ENCODE measurements at places on chromosomes 6 and 20.

DNA sequence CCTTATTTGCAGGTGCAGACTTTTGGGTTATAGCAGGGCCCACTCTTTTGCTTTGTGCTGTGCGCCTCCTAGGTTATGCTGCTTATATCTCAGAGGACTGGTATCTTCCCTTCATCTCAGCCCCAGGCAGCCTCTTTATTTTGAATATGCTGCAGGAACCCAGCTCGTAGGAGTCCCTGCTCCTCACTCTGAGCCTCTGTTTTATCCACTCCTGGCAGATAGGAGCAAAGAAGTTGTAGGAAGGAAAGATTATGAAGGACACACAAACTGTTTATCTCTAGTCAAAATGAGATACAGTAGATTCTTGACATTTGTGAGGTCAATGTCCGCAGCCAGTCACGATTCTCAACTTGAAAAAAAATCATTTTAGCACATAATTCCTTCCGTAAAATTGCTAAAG is 15.6 kb downstream of the L3MBTL3 start:
- DNase-seq = no peak

DNA sequence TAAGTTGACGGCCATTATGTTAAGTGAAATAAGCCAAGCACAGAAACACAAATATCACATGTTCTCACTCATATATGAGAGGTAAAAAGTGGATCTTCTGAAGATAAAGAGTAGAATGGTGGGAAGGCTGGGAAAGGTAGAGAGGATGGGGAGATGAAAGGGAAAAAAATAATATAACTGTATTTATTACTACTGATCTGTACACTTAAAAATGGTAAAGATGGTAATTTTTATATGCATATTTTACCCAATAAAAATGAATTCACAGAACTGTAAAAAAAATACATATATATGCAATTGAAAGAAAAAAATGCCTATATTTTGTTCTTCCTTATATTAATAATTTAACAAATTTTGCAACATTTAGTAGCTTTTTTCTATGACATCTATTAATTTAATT is 694.4 kb upstream of the MARCKS start:
- DNase-seq = no peak

DNA sequence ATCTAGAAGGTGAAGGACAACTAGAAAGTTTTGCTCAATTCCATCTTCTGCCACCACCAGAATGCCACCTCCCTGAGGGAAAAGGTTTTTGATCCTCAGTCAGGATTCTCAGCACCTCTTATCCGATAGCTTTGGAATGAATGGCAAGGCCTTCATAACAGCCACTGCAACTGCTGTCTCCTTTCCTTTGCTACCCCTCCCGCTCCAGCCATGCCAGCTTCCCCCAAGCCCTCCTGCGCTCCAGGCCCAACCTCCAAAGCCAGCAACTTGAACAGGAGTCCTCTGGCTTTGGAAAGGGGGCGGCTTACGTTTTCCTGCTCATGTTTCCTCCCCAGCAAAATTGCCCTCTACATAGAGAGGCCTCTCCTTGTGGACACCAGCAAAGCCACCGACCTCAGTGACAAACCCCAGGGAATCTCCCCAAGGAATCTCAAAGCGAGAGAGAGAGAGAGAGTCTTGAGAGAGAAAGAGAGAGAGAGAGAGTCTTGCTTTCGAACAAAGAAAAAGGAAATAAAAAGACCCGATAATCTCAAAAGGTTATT is 420 bp upstream of the BTN2A1 start:
- DNase-seq = no peak

GRCh38 chr6:20211941-20212391 is 303 bp downstream of the MBOAT1 start:
- DNase-seq = peak; percentile 47

- no peak for DNase-seq
These were observed 61.6 kb downstream of the PHACTR2 start for GRCh38 chr6:143739341-143739851.

DNA sequence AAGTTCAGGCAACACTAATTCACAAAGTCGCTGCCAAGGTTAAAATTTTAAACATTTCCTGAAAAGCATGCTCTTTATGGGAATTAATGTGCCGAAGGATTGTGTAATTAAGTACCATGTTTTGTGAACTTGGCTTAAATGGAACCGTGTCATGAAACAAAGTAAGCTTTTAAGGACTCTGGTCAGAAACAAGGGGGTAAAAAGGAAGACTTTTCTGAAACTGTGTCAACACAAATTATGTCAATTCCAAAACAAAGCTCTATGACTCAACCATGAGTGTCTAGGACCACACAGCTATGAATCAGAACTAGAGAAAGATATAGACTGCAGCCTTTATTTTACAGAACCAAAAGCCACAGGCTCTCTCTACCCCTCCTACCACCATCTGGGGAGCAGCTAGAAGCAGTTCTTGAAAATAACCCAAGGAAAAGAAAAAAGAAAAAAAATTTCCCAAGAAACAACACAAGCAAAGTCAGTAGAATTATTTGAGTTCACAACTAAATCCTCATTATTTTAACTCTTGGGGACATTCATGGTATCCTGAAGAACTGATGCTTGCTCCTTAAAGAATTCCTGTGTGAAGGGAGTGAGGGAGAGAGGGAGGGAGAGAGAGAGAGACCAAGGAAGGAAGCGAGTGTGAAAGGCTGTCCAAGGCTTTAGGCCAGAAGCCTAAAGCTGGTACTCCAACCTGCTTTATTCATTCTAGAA is 81.9 kb downstream of the ZMYND8 start:
- peak; percentile 95 for DNase-seq

DNA sequence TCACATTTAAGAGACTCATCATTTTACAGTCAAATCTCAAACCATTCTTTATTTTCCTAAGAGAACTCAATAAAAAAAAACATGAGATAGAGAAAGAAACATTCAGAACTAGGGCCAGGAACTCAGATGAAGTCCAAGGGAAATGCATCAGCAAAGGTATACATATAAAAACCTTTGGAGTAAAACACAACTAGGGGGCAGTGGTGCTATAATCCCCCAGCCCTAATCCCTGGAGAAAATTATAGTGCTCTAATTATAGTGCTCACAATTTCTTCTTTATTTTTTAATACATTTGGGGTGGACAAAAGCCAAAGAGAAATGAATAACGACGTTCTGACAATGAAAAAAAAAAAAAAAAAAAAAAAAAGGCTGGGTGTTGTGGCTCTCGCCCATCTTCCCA is 100.6 kb upstream of the EMILIN3 start:
- DNase-seq = no peak

DNA sequence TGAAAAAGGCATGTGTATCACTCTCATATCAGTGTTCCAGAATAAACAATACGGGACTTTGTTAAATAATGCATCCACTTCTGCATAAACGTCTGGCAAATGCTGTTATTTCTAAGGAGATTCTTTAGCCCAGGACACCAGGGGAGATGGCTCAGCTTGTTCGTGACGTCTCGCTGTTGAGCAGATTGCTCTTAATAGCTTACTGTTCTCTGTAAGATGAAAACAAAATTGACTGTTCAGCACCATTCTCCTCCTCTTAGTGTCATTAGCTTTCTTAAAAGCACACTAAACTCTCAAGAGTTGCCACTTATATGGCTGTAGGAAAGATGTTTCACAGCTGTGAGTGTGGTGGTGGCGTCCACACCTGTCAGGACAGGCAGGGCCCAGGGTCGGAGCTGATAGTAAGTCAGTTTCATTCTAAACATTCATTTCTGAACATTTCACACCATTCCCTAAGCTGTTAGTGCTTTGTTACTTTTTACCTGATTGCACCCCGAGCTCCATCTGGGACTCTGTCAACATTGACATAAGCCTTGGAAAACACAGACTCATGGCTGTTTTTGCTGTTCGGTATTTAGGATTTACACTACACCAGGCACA is 132.1 kb downstream of the ZDHHC14 start:
- DNase-seq = no peak

DNA sequence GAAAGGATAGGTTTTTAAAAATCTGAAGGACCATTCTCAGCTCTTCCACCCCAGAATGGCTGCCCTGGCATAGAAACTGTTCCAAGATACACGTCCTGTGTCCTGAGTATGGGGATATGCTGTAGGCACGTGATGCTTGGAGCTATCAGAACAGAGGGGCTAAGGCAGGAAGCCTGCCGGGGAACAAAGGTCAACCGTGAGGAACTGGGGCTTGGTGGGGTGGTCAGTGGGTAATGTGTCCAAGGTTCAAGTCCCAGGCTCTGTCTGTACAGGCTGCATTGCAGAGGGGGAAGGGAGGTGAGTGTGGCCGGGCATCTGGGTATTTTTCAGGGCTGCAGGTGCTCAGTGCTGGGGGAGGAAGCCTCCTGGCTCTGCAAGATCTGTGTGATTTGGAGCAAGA is 479.6 kb upstream of the CHD6 start:
- no peak for DNase-seq

DNA sequence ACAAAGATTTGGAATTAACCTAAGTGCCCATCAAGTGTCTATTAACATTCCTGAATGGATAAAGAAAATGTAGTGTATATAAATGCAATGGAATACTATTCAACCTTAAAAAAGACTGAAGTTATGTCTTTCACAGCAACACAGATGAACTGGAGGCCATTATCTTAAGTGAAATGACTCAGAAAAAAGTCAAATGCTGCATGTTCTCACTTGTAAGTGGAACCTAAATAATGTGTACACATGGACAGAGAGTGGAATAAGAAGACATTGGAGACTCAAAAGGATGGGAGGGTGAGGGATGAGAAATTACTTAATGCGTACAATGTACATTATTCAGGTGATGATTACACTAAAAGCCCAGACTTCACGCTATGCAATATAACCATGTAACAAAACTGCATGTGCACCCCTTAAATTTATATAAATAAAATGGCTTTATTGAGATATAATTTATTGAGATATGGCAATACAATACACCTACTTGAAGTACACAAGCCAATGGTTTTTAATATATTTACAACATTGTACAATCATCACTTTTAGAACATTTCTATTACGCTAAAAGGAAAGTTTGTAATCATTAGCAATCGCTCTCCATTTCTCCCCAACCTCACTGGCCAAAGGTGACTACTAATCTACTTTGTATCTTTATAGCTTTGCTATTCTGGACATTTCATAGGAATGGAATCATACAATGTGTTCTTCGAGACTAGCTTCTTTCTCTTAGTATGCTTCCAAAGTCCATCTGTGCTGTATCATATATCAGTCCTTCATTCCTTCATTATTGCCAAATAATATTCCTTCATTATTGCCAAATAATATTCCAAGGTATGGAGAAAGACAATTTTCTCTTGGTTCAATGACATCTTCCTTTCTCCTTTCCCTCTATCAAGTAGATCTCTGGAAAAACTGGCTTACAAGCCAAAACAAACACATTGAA is 5.8 kb downstream of the STX7 start:
- no peak for DNase-seq

GRCh38 chr20:58407966-58408557 is 19.0 kb downstream of the VAPB start:
- no peak for DNase-seq

- DNase-seq = no peak
These were observed 133.6 kb downstream of the DOK5 start for GRCh38 chr20:54608943-54609342.

DNA sequence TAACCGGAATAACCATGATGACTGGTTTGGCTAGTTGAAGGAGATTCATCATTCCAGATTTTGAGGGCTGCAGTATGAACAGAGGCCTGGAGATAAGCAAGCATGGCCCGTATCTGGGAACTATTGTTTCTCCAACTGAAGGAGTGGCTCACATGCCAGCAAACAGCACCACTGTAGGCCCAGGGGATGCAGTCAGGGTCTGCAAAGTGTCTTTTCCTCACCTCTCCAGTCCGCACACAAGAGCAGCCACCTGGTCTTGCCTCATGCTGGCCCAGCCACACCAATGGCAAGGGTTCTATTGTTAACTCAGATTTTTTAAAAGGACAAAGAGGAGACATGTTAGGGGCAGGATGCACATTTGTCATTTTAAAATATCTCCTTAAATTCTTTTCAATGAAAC is 55.1 kb downstream of the KIZ start:
- DNase-seq = no peak

DNA sequence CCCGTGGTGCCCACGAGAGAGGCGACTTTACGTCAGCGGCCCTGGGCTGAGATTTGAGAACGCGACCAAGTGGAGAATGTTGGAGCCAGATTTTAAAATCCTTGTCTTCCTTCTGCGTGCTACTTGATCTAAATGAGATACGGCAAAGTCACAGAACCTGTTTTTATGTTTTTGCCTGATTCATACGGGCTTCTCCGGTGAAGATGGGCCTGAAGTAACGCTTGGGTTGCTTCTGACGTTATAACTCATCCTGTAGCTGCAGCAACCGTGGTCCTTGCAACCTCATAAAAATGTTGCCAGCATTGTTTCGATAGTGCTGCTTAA is 462 bp upstream of the SLC35B3 start:
- DNase-seq = no peak

- no peak for DNase-seq
These were observed 622.2 kb upstream of the MANEA start for GRCh38 chr6:94955156-94955555.
